ENCODE measurements at places on chromosomes 3 and 15.

DNA sequence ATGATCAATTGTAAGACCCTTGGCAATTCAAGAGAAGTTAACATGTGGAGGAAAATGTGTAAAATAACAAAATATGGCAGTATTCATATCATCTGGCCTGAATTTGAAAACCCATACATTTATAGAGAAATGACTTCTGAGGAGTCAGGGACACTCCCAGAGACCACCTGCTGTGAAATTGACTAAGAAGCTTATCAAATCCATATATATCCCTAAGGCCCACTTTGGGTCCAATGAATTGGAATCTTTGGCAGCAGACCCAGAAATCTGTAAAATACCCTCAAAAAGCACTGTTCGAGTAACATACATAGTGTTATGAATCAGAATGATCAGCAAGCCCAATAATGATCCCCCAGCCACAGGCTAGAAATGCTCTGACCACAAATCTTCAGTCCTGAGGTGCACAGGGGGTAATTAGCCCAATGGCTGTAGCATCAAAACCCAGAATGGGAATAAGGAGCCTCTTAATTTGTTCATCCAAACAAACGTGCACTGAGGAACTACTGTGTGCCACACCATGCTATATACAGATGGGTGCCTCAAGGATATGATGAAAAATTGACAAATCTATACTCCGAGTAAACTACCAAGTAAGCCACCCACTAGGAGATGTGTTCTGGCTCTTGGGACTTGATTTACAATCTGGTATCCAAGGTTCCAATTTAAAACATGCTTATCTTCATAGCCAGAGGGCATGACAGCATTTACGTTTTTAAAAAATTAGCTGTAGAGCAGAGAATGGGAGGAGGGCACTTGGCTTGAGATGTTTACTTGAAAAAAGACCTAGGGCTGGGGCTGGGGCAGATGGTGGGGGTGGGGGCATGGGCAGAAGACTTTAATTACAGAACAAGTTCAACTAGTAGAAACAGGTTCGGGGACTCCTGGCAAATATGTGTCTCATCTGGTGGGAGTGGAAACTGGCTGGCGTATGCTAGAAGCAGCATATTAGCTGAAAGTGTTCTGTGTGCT, 9.1 kb upstream of the ARHGEF3 start:
- H3K36me3 ChIP-seq: no peaks in the 10 kb centered on the region
- no peak overlapping the region for H3K4me3 ChIP-seq
- H3K27me3 ChIP-seq: no peaks in the 10 kb centered on the region
- no peak for DNase-seq
- H3K27ac ChIP-seq: peak overlapping the region; percentile 78

DNA sequence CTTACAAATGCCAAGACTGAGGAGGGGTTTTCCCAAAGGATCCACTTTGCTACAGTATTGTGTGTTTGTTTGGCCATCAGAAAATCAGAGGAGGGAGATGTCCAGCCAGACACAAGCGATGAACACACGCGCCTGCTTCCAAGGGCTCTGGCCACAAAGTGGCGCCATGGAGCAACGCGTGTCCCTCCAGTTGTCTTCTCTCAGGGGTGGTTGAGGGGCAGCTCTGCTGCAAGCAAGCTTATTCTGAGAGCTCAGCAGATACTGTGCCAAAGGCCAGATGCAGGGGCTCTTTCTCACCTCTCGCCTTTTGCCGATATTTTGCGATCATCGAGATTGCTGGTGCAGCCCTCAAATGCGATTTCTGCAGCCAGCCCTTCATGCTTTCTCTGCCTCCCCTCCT, 88.9 kb upstream of the OSBPL11 start:
- no peak overlapping the region for H3K4me3 ChIP-seq
- no peaks in the 10 kb centered on the region for H3K4me1 ChIP-seq
- no peak overlapping the region for H3K27ac ChIP-seq
- no peaks in the 10 kb centered on the region for H3K36me3 ChIP-seq
- no peak for DNase-seq

GRCh38 chr15:48389691-48390143, 58.5 kb downstream of the DUT start:
- DNase-seq: no peak
- H3K27ac ChIP-seq: no peak overlapping the region
- H3K4me1 ChIP-seq: no peaks in the 10 kb centered on the region
- no peaks in the 10 kb centered on the region for H3K36me3 ChIP-seq
- H3K4me3 ChIP-seq: no peak overlapping the region

DNA sequence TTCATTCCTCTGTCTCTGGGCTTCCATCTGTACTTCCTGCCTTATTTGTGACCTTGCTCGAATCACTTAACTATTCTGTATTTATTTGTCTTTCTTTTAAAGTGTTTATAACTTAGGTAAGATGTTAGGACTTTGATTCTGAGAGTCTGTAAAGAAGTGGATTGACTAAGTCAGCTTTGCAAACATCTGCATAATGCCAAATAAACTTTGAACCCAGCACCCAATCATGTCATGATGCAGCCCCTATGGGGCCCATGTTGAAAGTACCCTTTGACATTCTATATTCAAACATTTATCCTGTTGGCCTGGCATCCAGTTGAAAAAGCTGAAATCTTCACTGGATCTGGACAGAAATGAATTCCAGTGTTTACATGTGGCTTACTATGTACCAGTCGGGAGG, 3.8 kb upstream of the MYRIP start:
- no peaks in the 10 kb centered on the region for H3K36me3 ChIP-seq
- no peaks in the 10 kb centered on the region for H3K27me3 ChIP-seq
- H3K4me3 ChIP-seq: no peak overlapping the region
- no peak overlapping the region for H3K27ac ChIP-seq
- no peaks in the 10 kb centered on the region for H3K4me1 ChIP-seq

DNA sequence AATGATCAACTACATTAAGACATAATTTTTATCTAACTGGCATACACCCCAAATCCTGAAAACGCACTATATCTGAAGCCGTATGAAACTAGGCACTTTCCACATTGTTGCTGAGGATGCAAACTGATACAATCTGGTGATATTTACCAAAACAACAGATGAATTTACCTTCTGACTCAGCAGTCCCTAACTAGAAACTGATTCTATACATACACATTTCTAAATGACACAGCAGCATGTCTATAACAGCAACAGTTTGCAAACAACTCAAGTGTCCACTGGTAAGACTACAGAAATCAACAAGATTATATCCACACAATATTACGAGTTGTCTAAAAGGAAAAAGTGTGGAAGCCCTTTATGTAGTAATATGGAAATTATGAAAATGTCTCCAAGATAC, 22.9 kb downstream of the SECISBP2L start:
- H3K4me3 ChIP-seq: no peak overlapping the region
- DNase-seq: no peak
- no peaks in the 10 kb centered on the region for H3K4me1 ChIP-seq
- H3K27ac ChIP-seq: no peak overlapping the region
- H3K27me3 ChIP-seq: no peaks in the 10 kb centered on the region

- H3K27me3 ChIP-seq: no peaks in the 10 kb centered on the region
- H3K27ac ChIP-seq: no peak overlapping the region
- H3K4me1 ChIP-seq: no peaks in the 10 kb centered on the region
- H3K36me3 ChIP-seq: no peaks in the 10 kb centered on the region
- H3K4me3 ChIP-seq: no peak overlapping the region
These were observed 534.4 kb downstream of the ZNF385D start for GRCh38 chr3:21216598-21216997.

DNA sequence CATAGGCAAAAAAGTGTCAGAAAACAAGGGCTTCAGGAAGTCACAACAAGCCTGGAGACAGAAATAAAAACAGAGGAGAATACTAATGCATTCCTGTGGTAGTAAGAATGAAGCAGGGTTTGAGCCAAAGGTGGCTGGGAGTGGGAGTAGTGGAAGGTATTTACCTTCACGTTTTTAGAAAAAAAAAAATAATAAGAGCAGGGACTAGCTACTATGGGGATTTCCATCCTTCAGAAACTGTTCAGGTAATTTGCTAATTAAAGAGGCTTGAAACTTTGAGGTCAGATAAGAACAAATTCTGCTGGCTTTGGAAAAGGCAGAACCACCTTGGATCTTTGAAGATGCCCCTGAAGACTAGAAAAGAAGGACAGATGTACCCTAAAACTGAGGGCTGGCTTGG, 18.4 kb downstream of the ILDR1 start:
- peaks cover 12% of the 10 kb centered on the region for H3K27me3 ChIP-seq
- no peak overlapping the region for H3K27ac ChIP-seq
- H3K4me1 ChIP-seq: no peaks in the 10 kb centered on the region
- DNase-seq: no peak
- H3K4me3 ChIP-seq: no peak overlapping the region

DNA sequence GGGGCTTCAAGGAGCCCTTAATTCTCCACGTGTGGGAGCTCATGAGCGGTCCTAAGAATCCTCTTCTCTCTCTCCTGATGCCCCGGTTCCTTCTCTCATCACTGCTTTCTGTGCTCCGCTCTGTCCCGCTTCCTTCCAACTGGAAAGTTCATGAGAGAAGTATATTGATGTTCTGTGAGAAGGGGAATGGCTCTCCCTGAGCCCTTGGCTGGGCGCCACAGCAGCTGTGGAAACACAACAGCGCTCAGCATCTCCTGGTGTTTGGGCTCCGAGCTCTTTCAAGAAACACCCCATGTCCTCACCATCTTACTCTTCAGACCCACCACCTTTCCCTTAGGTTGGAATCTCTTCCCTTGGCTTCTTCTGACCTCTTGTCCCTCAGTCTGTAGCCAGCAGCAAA, 161.7 kb downstream of the VGLL4 start:
- DNase-seq: no peak
- H3K4me1 ChIP-seq: no peaks in the 10 kb centered on the region
- no peaks in the 10 kb centered on the region for H3K36me3 ChIP-seq
- no peak overlapping the region for H3K4me3 ChIP-seq
- H3K27ac ChIP-seq: no peak overlapping the region

GRCh38 chr3:158748237-158748828, 16.1 kb upstream of the RARRES1 start:
- H3K4me1 ChIP-seq: no peaks in the 10 kb centered on the region
- H3K36me3 ChIP-seq: no peaks in the 10 kb centered on the region
- H3K27me3 ChIP-seq: no peaks in the 10 kb centered on the region
- no peak overlapping the region for H3K4me3 ChIP-seq
- no peak for DNase-seq

- no peaks in the 10 kb centered on the region for H3K36me3 ChIP-seq
- H3K4me3 ChIP-seq: no peak overlapping the region
- H3K4me1 ChIP-seq: no peaks in the 10 kb centered on the region
- no peak for DNase-seq
These were observed 253.5 kb upstream of the ZPLD1 start for GRCh38 chr3:102181175-102181920.

DNA sequence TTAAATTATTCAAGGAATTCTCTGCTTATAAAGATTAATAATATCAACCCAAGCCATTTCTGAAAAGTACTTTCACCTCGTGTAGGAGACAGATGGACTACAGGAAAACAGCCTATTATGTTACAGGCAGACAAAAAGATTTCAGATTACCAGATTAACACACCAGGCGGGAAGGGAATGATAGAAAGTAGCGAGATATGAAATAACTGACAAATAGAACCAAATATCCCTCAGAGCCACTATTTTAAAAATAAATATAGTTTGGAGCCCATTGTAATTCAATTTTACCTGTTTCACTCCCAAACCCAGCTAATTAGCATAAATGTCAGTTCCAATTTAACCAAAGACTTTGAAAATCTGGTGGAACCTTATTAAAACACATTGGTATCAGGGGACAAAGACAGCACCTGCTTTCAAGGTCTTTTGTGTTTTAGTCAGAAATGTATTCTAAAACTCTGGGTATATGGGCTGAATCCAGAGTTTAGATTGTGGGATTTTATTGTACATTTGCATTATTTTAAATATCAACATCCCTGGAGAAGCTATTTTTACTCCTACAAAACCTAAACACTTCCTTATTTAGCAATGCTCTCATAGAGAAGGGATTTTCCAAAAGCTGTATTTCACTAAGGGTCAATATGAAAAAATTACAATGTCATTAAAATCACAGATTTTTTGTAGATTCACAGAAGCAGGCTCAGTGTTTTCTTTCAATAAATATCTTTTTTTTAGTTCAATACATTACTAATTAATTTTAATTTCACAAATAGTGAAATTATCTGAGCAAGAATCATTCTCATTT, 138.4 kb downstream of the TNIK start:
- no peak for DNase-seq
- H3K4me1 ChIP-seq: no peaks in the 10 kb centered on the region
- H3K27me3 ChIP-seq: no peaks in the 10 kb centered on the region
- H3K27ac ChIP-seq: no peak overlapping the region

DNA sequence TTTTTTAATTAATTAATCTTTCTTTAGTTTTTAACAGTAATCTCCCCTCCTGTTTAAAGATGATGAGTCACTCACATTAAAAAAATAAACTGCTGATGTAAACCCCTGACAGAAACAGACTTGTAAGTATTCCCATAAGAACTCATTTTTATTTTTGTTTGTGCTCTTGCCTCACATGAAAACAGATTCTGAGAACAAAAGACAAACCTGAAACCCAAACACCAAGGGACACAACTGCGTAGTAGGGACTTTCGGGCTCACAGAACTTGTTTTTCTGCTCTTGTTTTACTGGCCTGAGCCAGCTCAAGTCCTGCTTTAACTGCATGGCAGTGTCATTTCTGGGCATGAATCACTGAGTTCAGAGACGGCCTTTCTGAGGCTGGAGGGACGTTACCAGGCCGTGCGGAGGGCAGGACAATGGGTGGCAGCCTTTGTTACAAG, 600.8 kb downstream of the FOXP1 start:
- peak overlapping the region; percentile 64 for H3K27ac ChIP-seq
- peaks cover 82% of the 10 kb centered on the region for H3K36me3 ChIP-seq
- H3K27me3 ChIP-seq: no peaks in the 10 kb centered on the region
- H3K4me3 ChIP-seq: no peak overlapping the region
- peaks cover 3% of the 10 kb centered on the region for H3K4me1 ChIP-seq

- H3K4me3 ChIP-seq: no peak overlapping the region
- H3K4me1 ChIP-seq: no peaks in the 10 kb centered on the region
- H3K27me3 ChIP-seq: no peaks in the 10 kb centered on the region
- peaks cover 87% of the 10 kb centered on the region for H3K36me3 ChIP-seq
- H3K27ac ChIP-seq: no peak overlapping the region
- DNase-seq: no peak
These were observed 68.3 kb downstream of the KLHL25 start for GRCh38 chr15:85726454-85726853.

DNA sequence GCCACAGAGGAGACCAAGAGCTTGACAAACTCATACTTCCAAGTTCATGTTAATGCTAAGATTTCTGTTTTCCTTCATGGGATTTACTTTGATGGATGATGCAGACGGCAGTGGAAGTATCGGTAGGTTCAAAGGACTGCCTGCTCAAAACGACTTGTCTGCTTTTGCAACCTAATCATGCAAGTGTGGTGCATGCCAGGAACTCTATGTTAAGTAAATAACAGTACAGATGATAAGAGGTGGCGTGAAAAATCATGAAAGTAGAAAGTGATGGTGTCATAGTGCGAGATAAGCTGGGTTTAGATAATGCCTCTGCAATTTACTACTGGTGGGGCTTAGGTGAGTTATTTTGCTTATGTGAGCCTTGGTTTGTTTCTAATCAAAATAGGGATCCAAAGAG, 14.7 kb upstream of the LMCD1 start:
- no peak overlapping the region for H3K27ac ChIP-seq
- no peaks in the 10 kb centered on the region for H3K4me1 ChIP-seq
- no peak for DNase-seq
- H3K4me3 ChIP-seq: no peak overlapping the region
- H3K36me3 ChIP-seq: no peaks in the 10 kb centered on the region
